T-helper 2 cell (primary cell): ENCODE measurements at places on chromosomes 4 and X.

DNA sequence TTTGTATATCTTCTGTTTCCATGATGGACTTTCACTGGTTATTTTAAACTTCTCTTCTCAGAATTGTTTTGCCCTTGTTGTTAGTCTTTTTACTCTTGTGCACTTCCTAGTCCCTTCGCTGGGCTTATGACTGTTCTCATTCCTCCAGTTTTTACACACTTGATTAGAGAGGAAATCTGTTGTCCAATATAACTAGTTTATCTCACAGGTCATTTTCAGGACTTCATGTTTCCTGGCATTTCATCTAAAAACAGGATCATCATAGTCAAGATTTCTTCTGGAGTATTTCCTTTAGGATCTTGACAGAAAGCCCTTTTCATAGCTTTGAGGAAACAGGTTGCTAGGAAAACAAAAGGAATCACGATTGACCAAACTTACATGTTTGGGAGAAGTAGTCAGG is 3.0 kb downstream of the FNIP2 start:
- no peak for DNase-seq

DNA sequence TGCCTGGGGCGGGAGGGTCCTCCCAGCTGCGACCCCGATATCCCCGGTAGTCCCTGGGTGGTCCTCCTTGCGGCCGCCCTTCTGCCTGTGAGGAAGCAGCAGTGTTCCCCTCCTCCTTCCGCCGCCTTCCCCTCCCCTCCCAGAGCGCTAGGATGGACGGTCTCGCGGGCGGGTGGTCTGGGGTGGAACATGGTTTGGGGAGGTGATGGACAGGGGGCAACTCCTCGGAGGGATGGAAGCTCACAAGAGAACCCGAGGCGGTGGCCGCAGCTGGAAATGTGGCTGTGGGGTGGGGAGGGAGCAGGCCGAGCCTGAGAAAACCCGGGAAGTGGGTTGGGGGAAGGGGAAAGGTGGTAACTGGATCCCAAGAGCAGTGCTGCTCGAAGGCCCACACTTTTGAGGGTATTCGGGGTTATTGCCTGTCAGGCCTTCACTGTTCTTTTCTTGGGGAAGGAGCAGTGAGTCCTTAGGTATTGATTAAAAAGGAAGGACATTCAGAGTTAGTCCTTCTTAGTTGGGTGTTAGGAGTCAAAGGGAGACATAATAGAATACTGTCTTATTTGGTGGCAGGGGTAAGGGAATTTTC is 581 bp downstream of the UBE2K start:
- no peak for DNase-seq

- DNase-seq, result no peak
Observed at GRCh38 chrX:13115146-13115855, 70.9 kb upstream of the FAM9C start.

- no peak for DNase-seq
Observed at GRCh38 chr4:30605616-30606190, 114.5 kb upstream of the PCDH7 start.
